ENCODE measurements at places on chromosomes 2 and 18.
A peak's percentile ranks its signal among the peaks of the same experiment; 100 is the strongest.

GRCh38 chr2:216344950-216345300 is 27.4 kb downstream of the MARCHF4 start:
- no peak for DNase-seq

DNA sequence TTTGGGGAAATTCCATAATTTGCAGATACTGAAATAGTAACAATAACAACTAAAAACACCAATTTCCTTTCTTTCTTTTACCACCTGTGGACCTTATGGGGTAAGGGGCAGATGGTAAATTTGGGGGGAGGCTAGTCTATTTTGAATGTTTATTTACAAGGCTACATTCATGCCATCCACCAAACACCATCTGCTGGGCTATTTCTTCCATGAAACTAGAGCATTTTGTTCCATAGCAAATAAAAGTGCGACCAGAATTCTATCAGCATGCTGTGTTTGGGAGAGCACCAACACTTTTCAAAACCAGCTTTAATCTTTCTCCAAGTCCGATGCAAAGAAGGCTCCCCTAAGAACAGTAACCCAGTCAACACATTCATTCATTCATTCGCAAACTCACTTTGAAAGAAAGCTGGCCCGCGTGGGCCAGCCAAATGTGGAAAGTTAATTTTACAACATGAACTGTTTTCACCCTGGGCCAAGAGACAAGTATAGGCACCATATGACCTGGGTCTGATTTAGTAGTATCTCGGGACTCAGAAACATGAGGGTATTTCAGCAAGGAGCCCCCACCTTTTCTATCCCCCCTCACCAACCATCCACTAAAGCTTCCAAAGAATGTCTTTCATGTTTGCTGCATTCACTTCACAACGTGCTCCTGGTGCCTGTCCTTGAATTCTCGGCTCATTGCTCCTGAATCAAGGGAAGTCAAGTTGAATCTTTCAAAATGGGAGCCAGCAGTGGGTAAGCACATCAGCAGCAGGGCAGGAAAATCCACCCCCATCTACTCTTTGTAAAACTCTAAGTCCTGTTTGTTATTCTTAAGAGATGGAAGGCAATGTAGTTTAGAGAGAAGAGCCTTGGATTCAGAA is 210.6 kb downstream of the C1D start:
- DNase-seq: no peak

DNA sequence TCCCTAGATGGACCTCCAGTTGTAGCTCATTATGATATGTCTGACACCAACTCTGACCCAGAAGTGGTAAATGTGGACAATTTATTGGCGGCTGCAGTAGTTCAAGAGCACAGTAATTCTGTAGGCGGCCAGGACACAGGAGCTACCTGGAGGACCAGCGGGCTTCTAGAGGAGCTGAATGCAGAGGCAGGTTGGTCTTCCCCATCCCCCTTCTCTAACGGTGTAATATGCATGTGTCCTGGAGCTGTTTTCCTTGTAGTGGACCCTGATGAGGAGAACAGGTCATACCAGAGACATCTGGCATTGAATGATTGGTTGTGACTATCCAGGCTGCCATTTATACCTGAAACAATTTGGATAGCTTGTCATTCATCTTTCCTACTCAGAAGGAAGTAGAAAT is 135.8 kb downstream of the HAUS1 start:
- DNase-seq: no peak

GRCh38 chr2:60926741-60927552 is 45.6 kb downstream of the REL start:
- DNase-seq: no peak

- peak; percentile 81 for DNase-seq
Observed at GRCh38 chr2:105802587-105802986, 57.9 kb downstream of the NCK2 start.

All from stimulated activated CD4-positive, alpha-beta T cell treated with anti-CD3 and anti-CD28 coated beads, Interleukin-1b, Interleukin-23, amount 100 ng/mL, for 48 hours (primary cell).